Mucosa of descending colon (tissue), 3 donors: ENCODE measurements at places on chromosomes 1 and 21. TPM values are rescaled to one million over a fixed set of nuclear protein-coding genes. Genes with fewer than 3 reads are reported as not detected.

Gene TXNDC12
- total RNA-seq: 53.8 TPM

Gene CCDC24
- 13.4 TPM for total RNA-seq

Gene TEX38
- total RNA-seq: not detected

Gene OR10Z1
- total RNA-seq: not detected

Gene PIP5K1A
- 39.2 TPM for total RNA-seq

Gene RIIAD1
- total RNA-seq: not detected

Gene S100A16
- total RNA-seq: 79.9 TPM

Gene RRP15
- 17.7 TPM for total RNA-seq

Gene ELAVL4
- 0.52 TPM for total RNA-seq

- DNase-seq: no peak
Observed at GRCh38 chr1:91803847-91804545, 82.0 kb downstream of the TGFBR3 start.

DNA sequence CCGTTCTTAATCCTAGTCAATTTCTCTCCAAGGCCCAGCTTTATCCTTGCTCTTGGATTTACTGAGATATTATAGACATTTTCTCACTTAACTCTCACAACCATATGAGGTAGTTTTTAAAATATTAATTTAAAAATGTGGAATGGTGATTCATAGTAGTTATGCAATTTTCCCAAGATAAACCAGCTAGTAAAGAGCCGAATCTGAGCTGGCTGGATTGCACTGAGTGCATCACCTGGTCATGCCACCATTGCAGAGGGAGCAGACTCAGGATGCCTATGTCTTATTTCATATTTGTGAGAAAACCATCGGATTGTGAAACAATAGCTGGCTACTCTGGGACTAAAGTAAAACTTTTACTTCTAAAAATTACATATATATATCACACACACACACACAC is 494.0 kb downstream of the KCNT2 start:
- DNase-seq: no peak

DNA sequence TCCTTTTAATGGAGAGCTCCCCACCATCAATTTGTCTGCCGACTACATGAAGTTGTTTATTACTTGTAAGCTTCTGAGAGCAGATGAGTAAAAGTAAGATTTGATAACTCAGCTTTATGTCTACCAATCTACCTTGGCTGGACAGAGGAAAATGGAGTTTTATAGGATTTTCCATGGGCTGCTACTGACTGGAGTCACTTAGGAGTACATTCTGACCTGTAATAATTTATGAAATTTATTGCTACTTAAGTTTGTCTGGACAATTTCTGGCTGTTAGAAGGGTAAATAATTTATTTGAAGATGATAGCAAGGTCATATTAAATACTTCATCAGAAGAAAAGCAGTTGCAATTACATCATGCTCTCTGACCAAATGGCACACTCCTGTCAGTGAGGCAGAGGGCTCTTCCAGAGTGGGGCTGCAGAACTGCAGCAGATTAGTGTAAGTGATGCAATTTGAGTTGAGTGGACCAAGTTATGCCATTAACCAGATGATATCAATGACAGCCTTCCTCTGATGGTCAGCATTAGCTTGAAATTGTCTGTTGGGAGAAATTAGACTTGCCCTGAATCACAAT is 736.7 kb upstream of the PTBP2 start:
- DNase-seq: no peak

- no peak for DNase-seq
Observed at GRCh38 chr1:230632273-230632873, 9.9 kb upstream of the COG2 start.

GRCh38 chr1:173431304-173432045 is 45.7 kb upstream of the PRDX6 start:
- DNase-seq: peak; percentile 74

GRCh38 chr1:220564216-220564615 is 36.3 kb downstream of the MARK1 start:
- DNase-seq: no peak

GRCh38 chr21:25967901-25968438 is 202.6 kb downstream of the APP start:
- DNase-seq: no peak

DNA sequence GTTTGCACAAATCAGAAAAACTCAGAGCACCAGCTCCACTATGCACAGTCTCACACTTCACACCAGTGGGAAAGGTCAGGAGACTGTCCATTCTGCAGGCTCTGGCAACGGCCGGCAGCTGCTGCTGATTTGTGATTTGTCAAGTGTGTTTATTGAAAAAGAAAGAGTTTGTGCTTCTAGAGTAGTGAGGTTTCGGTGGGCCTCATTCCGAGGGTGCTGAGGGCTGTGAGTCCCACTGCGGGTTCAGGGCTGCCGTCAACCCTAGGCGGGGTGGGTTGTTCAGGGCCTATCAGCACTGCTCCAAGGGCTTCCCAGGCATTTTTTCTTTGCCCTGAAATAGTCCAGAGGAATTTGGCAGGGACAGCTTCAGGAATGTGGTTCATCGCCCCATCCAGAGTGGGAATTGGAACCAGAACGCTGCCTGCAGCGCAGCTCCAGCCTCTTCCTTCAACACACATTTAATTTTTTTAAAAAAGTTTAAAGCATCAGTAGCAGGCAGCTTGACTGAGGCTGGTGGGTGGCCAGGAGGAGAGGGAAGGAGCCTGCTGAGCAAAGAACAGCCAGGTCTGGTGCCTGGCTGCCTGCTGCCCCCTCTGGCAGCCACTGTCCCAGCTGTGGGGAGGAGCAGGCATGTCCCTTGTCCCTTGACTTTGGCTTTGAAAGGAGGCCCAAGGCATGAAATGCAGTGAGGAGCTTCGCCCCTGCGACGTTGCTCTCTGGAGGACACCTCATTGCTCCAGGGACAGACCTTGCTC is 19.7 kb downstream of the STUM start:
- no peak for DNase-seq

DNA sequence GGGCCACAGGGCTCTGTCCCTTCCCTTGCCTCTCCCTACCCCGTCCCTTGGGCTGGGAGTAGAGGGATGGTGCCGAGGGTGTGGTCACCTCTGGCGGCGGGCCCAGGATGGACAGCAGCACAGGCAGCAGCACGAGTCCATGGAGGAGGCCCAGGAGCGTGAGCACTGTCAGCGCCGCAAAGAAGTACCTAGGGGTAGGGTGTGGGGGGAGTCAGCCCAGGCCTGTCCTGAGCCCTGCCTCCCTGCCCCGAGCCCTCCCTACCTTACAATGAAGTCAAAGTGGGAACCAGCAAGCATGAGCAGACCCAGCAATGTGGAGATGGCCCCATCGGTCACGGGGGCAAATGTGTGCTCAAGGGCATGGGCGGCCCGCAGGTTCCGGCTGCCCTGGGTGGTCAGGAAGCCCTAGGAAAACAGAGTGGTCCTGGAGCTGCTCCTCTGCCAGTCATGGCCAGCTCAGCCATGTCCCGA is 14.7 kb downstream of the BTBD19 start:
- peak; percentile 12 for DNase-seq

DNA sequence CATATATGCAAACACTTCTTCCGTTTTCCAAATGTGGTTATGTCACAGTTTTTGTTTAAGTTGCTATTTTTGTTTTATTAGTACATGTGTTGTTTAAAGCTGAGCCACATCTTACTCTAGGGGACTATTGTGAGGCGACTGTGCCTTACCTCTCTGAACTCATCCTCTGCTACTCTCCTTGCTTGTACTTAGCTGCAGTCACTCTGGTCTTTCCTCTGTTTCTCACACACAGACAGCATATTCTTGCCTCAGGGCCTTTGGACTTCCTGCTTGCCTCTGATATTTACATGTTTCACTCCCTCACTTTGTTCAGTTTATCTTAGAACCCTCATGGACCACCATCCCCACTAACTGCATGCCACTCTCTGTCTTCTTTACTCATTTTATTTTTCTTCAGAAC is 101.1 kb downstream of the MACF1 start:
- no peak for DNase-seq

DNA sequence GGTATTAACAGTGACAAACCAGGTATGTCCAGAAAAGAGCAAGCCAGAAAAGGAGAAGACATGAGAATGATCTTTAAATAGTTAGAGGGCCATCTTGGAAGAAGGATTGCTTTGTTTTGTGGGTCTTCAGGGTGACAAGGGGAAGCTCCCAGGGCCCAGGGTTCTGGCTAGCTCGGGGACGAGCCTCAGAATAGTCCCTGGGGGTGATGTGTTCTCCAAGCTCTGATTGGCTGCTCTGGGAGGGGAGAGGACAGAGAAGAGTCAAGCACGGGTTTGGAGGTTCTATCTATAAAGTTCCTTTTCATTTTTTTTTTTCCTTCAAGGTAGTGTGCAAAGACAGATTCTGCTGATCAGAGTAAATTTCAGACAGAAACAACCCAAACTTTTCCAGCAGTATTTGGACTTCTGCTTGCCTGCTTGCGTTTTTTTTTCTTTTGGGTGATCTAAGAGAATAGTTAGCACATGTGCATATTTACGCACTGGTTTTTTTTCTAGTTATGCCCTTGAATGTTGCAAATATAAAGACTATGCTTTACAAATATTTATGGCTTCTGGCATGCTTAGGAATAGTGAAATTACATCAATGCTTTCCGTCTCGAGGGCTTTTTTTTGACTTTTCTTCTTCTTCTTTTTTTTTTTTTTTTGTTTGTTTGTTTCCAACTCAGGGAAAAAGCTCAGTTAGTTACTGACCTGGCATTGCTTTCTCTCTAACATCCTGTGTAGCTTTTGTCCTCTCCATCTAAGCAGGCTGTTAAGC is 59.7 kb downstream of the ROR1 start:
- DNase-seq: no peak

DNA sequence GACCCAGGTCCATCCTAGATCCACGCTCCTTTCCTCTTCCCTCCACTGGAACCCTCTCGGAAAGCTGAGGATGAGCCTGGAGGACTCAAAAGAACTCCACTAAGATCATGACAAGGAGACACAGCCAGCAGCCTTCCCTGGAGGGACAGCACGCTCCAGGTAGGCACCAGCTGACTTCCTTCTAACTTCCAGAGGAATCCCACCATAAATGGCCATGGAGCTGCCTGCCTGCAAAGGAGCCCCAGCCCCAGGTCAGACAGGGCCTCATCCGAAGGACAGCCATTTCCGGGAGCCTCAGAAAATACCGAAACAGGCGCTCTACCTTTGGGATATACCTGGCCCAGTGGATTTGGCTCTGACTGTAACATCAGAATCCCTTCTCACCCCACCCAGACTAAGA is 4.1 kb downstream of the SH3BP5L start:
- DNase-seq: no peak
